DND-41 (cell line): ENCODE measurements at places on chromosomes 1 and 21.
A peak's percentile ranks its signal among the peaks of the same experiment; 100 is the strongest.

DNA sequence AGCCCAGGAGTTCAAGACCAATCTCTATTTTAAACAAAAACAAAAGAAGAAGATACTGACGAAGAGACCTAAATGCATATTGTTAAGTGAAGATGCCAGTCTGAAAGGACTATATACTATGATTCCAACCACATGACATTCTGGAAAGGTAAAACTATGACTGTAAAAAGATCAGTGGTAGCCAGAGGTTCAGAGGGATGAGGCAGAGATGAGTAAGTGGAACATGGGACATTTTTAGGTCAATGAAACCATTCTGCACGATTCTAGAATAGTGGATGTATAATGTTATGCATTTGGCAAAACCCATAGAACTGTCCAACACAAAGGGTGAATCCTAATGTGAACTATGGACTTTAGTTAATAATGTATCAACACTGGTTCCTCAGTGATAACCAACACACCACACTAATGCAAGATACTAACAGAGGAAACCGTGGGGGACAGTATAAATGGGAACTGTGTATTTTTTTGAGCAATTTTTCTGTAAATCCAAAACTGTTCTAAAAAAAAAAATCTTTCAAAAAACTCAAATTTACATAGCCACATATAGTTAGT lies 8.2 kb downstream of the RC3H1 start:
- peaks cover 18% of the 10 kb centered on the region for H3K4me1 ChIP-seq
- no peak overlapping the region for H3K27ac ChIP-seq
- no peak for DNase-seq

DNA sequence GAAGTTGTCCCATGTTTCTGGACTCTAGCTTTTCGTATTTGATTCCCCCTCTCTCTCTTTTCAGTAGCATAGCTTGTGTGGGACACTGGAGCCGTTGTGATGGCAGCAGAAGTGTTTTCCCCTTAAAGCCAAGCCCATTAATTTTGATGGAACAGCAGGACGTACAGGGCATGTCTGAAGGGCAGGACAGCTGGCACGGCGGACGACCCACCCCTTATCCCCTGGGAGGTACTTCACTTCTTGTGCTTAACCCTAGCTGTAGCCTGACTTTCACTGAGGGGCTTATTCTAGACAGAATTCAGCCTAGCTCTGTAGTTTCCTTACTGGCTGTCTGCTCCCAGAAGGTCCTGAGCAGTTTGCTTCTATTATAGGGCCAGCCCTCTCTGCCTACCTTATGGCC lies 8.6 kb upstream of the PPFIA4 start:
- no peaks in the 10 kb centered on the region for H3K4me1 ChIP-seq
- H3K36me3 ChIP-seq: peaks cover 96% of the 10 kb centered on the region
- no peak overlapping the region for H3K4me3 ChIP-seq
- H3K27me3 ChIP-seq: no peaks in the 10 kb centered on the region
- DNase-seq: no peak
- no peak overlapping the region for H3K27ac ChIP-seq

GRCh38 chr1:246255773-246256172 lies 251.3 kb downstream of the SMYD3 start:
- H3K27me3 ChIP-seq: no peaks in the 10 kb centered on the region
- no peaks in the 10 kb centered on the region for H3K4me1 ChIP-seq
- no peak for DNase-seq

DNA sequence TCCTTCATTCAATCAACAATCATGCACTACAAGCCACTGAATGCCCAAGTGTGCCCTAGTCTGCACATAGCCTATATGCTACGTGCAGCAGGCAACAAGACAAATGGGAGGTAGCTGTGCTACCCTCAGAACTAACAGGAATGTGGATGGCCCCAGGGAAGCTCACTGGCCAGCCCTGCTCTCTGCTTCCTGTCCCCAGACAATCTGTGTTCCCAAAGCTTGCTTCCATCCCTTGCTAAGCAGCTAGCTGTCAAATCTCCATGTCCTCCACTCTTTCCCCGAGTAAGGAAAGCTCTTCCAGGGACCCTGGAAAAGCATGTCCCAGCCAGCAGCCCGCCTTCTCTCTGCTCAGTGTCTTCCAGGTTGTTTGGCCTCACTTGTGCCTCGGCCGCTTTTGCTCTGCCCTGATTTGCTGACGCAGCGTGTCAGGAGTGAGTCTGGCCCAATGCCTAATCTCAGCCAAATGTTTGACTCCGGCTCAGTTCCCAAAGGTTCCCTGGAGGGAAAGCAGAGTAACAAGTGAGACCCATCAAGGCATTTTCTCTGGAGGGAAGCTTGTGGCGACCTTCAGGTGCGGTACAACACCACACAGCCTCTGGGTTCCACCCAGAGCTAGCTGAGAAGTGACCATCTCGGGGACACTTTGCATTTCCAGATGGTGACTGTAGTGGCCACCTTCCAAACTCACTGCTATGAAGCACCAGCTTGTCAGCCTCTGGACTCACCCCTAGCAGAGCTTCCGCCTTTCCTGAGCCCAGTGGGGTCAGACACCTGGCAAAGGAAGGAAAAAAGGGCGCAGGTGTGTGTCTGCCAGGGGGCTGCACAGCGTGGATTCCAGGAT lies 243.4 kb downstream of the RHOU start:
- DNase-seq: no peak
- H3K4me1 ChIP-seq: no peaks in the 10 kb centered on the region
- H3K36me3 ChIP-seq: no peaks in the 10 kb centered on the region
- no peak overlapping the region for H3K4me3 ChIP-seq
- no peak overlapping the region for H3K27ac ChIP-seq

DNA sequence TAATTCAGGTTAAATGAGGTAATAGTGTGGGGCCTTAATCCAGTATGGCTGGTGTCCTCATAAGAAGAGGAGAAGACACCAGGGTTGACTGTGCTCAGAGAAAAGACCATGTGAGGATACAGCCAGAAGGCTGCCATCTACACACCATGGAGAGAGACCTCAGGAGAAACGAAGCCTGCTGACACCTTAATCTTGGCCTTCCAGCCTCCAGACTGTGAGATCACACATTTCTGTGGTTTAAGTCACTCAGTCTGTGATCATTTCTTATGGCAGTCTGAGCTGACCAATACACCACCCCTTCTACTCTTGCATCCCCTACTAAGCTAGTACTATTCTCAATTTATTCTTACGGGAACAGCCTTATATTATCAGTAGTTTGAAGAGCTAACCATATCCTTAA lies 310.0 kb downstream of the ZP4 start:
- H3K4me3 ChIP-seq: no peak overlapping the region
- H3K27ac ChIP-seq: no peak overlapping the region

DNA sequence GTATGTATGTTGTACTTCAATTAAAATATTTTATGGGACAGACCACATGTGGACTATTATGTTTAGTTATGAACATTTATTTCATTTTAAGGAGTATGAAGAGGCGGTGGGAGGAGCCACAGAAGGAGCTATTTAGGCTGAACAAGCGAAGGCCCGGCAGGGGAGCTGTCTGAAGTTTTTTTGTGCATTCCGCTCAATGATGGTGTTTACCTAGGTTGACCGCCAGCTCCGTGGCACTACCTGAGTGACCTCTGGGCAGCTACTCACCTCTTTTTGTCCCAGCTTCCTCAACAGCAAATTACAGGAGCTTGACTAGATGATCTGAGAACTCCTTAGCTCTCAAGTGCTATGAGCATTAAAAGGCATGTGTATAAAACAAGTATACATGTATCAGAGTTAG lies 32.7 kb upstream of the C1orf198 start:
- no peak overlapping the region for H3K27ac ChIP-seq
- no peaks in the 10 kb centered on the region for H3K4me1 ChIP-seq
- DNase-seq: no peak
- no peak overlapping the region for H3K4me3 ChIP-seq
- H3K27me3 ChIP-seq: no peaks in the 10 kb centered on the region

DNA sequence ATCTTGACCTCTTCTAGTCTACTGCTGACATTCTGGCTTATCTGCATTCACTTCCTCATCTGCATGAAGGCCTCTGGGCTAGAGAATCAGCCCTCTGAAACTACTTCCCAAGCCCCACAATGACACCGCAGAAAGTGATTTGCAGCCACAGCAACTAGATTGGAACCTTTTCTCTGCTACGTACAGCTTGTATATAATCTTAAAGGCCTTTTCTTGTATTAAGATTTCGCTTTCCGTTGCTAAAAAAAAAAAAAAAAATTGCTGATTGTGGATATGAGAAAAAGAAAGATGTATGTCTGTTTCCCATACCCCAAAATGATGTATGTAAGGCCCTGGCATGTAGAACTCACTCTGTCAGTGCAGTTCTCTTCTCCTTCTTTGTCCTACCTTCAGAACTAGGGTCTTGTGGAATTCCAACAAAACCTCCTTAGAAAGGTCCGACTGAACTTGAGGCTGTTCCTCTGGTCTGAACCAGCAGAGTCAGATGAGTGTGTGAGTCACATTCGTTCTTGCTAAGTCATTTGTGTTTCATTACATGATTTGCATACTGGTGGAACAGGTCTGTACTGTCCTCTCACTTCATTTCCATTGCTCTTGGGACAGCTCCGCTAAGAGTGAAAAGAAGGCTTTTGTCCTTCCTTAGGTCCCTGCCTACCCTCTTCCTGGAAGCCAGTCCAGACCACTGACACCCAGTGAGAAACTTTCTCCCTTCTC lies 62.7 kb downstream of the PLPP3 start:
- H3K4me3 ChIP-seq: no peak overlapping the region
- H3K27me3 ChIP-seq: no peaks in the 10 kb centered on the region
- H3K36me3 ChIP-seq: no peaks in the 10 kb centered on the region
- no peak for DNase-seq
- H3K27ac ChIP-seq: no peak overlapping the region

DNA sequence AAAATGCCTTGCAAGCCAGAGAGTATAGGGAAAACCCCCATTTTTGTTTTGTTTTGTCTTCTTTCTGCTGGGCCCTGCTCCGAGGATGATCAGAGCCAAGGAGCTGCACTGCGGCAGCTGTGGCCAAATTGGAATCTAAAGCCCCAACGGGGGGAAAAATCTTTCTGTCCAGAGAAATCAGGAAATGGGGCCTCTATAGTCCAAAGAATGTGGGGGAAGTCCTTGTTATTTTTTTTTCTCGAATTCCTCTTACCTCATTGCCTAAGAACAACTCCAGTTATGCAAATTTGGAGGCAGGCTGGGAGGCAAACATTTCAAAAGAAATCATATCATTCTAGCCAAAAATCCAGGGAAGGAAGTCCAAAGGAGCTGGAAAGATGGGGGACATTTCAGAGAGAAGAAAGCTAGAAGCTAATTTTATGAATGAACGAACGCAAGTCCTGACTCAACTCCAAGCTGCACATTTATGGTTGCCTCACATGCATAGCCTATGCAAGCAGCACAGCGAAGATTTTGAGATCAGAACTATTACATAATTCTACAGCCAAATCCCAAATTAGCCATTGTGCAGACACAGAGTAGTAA lies 263.2 kb downstream of the KCTD3 start:
- no peaks in the 10 kb centered on the region for H3K36me3 ChIP-seq
- DNase-seq: no peak
- no peak overlapping the region for H3K4me3 ChIP-seq
- H3K27me3 ChIP-seq: no peaks in the 10 kb centered on the region

- no peaks in the 10 kb centered on the region for H3K36me3 ChIP-seq
- no peak for DNase-seq
Measured at GRCh38 chr21:17671733-17672132, 59.0 kb upstream of the BTG3 start.

DNA sequence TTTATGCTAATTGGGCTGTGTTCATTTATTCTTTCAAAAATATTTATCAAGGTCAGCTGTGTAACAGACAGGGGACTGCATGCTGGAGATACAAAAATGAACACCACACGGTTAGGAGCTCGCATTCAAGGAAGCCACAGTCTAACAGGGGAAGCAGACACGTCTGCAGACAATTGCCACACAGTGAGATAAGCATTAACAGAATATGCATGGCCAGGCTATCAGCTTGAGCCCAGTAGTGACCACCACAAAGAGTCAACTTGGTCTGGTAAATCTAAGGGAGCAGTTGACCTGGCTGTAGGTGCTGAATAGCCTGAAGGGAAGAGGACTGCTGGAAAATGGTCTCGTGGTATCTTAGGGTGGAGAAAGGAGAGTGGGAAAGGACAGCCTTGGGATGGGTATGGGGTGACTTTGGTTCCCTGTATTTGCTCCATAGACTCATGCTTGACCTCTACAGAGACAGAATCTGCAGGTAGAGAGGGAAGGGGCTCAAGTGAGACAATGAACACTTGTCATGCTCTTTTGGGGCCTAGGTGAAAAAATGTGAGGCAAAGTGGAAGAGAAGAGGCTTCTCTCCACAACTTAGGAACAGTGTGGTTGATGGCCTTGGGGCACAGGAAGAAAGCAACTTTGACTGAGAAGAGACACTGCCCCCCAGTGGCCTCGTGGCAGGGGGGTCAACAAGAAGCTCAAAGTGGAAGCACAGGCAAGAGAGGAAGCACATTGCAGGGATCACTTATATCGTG lies 7.6 kb upstream of the NPL start:
- H3K27me3 ChIP-seq: no peaks in the 10 kb centered on the region
- DNase-seq: peak; percentile 84
- H3K36me3 ChIP-seq: no peaks in the 10 kb centered on the region
- peaks cover 12% of the 10 kb centered on the region for H3K4me1 ChIP-seq
- peak overlapping the region; percentile 48; the same call in 1 of the 2 replicates for H3K27ac ChIP-seq
- no peak overlapping the region for H3K4me3 ChIP-seq

DNA sequence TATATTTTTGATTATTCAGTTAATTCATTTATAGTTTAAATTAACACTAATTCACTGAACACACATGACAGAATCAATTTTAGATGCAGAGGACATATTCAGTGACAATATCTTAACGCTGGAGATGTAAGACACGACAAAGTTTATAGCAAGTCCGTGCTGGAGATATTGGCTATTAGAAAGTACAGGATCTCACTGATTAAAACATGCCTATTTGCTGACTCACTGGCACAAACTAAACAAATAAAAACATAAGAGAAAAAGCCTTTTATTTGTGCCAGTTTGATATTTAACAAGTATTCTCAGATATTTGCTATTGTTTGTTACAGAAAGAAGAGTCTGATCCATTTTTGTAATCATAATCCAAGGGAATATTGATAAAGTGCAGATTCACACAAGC lies 1122.9 kb upstream of the B3GALT2 start:
- no peaks in the 10 kb centered on the region for H3K27me3 ChIP-seq
- H3K27ac ChIP-seq: no peak overlapping the region
- no peak for DNase-seq
- H3K4me3 ChIP-seq: no peak overlapping the region
- H3K36me3 ChIP-seq: no peaks in the 10 kb centered on the region

- H3K27me3 ChIP-seq: no peaks in the 10 kb centered on the region
- H3K36me3 ChIP-seq: no peaks in the 10 kb centered on the region
- DNase-seq: no peak
Measured at GRCh38 chr1:206828765-206829164, 36.7 kb upstream of the IL20 start.

GRCh38 chr1:33379631-33380354 lies 51.1 kb downstream of the PHC2 start:
- no peak overlapping the region for H3K27ac ChIP-seq
- no peak overlapping the region for H3K4me3 ChIP-seq
- no peaks in the 10 kb centered on the region for H3K4me1 ChIP-seq
- no peak for DNase-seq
- peaks cover 28% of the 10 kb centered on the region for H3K27me3 ChIP-seq

- no peak overlapping the region for H3K4me3 ChIP-seq
- DNase-seq: no peak
- no peak overlapping the region for H3K27ac ChIP-seq
- H3K4me1 ChIP-seq: no peaks in the 10 kb centered on the region
Measured at GRCh38 chr1:162361349-162361748, 15.3 kb downstream of the SPATA46 start.
